Sciatic nerve (tissue), 2 donors: ENCODE measurements at places on chromosomes 2 and 18. TPM values are rescaled to one million over a fixed set of nuclear protein-coding genes. Genes with fewer than 3 reads are reported as not detected.

DNA sequence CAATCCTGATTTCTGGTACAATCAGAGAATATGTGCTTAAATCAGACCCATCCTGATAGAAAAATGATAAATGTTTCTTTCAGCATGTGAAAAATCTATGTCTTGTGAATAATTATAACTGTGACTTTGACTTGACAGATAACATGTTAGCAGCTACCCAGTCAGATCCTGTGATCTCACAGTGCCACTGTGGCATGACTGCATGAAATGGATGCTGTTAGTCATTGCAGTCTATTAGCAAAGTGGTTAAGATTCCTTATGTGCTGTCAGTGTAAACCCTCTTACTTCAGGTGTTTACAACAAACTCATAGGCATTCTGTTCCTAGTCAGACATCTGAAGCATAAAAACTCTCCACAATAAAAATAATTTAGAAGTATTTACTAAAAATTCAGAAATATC lies 244.6 kb upstream of the RND3 start:
- DNase-seq: no peak

GRCh38 chr2:38622210-38622609 lies 19.5 kb upstream of the HNRNPLL start:
- DNase-seq: no peak

UGT1A10 gene
- total RNA-seq: not detected

GRCh38 chr2:160869411-160869810 lies 290.8 kb upstream of the TANK start:
- DNase-seq: no peak

- DNase-seq: no peak
Measured at GRCh38 chr2:6310256-6311215, 555.2 kb downstream of the CMPK2 start.

ANKRD62 gene
- total RNA-seq: not detected

LPIN2 gene
- 40.3 TPM for total RNA-seq

DNA sequence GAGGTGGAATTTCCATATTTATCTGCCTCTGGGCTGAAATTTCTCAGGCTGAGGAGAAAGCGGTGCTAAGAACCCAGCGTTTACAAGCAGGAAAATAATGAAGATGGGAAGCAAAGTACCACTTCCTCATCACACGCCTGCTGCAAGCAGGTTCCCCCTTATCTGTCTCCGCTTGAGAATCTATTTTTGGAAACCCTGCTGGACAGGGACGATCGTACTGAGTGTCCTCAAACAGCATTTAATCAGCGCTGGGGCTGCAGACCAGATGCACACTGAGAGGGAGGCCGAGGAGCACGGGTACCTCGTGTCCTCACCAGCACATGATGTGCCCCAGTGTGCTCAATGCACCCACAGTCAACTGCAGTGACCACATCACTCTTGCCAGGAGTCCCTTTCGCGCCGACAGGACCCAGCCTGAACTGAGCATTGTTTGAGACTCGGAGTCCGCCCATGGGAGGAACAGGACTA lies 160.4 kb downstream of the HDAC4 start:
- no peak for DNase-seq

GRCh38 chr2:196286821-196287220 lies 115.4 kb upstream of the STK17B start:
- no peak for DNase-seq

DNA sequence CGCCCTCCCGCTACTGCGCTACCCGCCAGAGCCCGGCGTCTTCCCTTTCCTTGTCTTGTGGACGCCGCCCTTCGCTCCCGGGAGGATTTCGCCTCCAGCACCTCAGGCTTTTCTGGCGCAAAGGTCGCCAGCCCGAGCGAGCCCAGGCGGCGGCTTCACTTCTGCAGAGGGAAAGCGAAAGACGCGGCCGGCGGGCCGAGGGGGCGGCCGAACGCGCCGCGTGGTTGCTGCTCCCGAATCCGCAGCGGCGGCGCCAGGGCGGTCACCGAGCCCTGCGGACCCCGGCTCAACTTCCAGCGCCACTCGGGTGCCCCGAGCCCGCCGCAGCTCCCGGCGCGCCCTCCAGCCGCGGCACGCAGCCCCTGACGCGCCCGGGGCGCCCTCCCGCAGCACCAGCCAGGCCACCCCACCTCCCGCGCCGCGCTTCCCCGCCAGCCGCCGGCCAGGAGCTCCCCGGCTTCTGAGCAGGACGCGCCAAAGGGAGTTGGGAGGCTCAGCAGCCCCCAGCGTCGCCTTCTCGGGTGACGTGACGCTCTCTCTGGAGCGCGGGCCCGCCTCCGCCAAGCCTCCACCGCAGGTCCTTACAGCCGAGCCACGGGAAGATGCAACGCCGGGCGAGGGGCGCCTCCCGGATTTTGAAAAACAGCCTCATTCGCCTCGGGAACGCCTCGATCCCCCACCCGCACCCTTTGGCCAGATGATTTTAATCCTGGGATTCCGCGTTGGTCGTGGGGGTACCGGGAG lies 84.9 kb upstream of the EPB41L3 start:
- peak; percentile 65 for DNase-seq

SP140 gene
- total RNA-seq: 4.4 TPM

- no peak for DNase-seq
Measured at GRCh38 chr2:25824718-25825117, 53.6 kb downstream of the ASXL2 start.

DNA sequence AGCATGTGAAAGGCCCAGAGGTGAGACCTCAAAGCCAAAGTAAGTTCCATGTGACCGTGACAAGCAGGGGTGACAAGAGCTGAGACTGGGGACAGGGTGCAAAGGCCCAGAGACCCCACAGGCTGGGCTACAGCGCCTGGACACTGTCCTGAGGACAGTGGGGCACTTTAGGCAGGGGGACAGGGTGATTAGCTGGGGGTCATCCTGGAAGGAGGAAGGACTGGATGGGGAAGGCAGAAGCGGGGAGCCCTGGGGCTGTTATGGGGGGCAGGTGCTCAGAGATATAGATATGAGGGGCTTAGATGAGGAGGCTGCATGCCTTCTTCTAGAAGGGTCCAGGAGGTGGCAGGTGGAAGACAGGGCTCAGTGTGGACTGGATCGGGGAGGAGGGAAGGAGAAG lies 31.5 kb downstream of the KIF1A start:
- DNase-seq: no peak

DNA sequence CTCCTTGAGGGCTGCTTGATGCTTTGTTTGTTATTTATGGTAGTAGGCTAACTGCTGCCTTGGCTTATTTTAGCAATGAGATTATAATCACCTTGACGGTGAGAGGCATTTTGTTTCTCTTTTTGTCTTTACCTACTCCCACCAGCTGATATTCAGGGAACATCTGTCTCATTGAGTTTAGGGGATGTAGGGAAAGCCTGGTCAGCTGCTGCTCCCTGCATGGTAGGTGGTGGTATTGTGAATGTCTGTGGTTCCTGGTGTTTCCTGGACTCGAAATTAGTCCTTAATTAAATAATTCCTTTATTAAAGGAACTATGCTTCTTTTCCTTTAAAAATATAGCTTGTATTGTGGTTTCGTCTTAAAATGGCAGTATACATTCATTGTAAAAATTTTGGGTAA lies 77.8 kb downstream of the ADAM23 start:
- DNase-seq: no peak

DNA sequence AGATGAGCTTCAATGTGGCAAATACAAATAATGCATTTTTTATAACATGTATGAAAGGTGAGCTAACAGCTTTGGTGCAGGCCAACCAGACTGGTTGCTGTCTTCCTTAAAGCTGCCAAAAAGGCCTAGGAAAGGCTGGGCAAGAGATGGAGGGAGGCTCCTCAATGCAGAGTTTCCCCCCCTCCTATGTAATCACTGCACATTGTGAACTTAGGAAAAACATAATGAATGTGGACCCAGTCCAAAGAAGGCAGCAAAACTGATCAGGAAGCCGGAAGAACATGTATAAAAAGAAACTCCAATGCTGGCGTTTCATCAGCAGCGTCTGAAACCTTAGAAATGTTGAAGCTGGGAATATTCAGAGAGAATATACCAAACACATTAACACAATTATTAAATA lies 84.2 kb upstream of the LYPD6 start:
- no peak for DNase-seq

GRCh38 chr18:13725566-13726231 lies 659 bp downstream of the FAM210A start:
- no peak for DNase-seq

ZSWIM2 gene
- total RNA-seq: not detected

STEAP3 gene
- total RNA-seq: 9.1 TPM

DNA sequence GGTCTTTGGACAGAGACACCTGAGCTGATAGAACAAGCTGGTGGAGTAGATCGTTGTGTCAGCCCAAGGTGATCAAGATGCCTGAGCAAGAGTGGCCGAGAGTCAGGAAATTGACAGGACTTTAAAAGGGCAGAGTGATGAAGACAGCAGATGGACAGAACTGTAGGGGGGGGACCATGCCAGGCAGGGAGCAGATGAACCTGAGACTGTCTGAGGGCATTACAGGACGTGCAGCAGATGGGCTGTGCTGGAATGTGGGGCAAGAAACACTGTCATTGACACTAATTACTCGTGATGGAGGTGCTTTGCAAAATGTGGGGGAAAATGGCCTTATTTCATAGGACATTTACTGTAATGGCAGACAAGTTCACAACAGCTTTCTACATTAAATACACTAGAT lies 225.0 kb downstream of the THSD7B start:
- DNase-seq: no peak

ZNF396 gene
- total RNA-seq: 4.1 TPM

ABCG5 gene
- total RNA-seq: not detected
